Adipocyte (in vitro differentiated cells): ENCODE measurements at places on chromosomes 2 and 18.
A peak's percentile ranks its signal among the peaks of the same experiment; 100 is the strongest.

DNA sequence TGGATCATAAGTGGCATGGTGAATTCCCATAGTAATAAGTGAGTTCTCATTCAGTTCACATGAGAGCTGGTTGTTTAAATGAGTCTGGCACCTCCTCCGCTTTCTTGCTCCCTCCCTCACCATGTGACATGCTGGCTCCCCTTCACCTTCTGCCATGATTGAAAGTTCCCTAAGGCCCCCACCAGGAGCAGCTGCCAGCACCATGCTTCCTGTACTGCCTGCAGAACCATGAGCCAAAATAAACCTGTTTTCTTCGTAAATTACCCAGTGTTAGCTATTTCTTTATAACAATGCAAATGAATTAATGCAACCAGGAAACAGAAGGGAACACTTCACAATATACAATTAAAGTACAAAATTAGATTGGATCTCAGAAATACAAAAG, 257.0 kb downstream of the MREG start:
- DNase-seq: no peak

- peak; percentile 7 for DNase-seq
Observed at GRCh38 chr2:234137400-234138014, 87.0 kb downstream of the SPP2 start.

DNA sequence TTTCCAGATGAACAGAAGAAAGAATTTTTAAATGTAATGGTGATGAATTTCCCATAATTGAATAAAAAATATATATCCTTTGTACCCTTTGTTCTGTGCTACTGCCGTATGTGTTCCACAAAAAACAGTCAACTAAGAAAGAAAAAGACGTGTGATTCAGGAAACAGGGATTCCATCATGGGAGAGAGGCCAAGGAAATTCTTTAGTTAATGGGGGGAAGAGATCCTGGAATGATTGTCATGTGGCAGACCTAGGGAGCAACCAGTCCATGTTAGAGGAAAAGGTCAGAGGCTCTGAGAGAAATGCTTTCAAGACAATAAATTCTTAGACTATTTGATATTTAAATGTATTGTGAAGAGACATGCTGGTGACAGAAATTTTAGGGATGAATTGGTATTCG, 76.6 kb downstream of the CPO start:
- no peak for DNase-seq

DNA sequence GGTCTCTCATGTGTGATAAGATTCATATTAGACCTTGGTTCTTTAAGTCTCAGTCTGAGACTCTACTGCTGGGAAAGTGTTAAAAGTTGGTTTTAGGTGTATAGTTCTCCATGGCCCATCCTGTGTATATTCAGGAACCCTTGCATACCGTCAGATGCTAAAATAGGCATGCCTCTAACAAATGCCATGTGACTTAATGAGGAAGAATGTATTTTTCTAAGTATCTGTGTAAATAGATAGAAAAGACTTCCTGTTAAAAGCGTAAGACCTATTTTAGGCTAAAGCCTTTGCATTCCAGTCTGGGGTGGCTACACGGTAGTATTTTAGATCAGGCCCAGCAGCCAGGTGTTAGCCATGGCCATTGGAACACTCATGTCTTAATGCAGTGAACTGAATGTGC, 73.3 kb downstream of the RHBDD1 start:
- no peak for DNase-seq

DNA sequence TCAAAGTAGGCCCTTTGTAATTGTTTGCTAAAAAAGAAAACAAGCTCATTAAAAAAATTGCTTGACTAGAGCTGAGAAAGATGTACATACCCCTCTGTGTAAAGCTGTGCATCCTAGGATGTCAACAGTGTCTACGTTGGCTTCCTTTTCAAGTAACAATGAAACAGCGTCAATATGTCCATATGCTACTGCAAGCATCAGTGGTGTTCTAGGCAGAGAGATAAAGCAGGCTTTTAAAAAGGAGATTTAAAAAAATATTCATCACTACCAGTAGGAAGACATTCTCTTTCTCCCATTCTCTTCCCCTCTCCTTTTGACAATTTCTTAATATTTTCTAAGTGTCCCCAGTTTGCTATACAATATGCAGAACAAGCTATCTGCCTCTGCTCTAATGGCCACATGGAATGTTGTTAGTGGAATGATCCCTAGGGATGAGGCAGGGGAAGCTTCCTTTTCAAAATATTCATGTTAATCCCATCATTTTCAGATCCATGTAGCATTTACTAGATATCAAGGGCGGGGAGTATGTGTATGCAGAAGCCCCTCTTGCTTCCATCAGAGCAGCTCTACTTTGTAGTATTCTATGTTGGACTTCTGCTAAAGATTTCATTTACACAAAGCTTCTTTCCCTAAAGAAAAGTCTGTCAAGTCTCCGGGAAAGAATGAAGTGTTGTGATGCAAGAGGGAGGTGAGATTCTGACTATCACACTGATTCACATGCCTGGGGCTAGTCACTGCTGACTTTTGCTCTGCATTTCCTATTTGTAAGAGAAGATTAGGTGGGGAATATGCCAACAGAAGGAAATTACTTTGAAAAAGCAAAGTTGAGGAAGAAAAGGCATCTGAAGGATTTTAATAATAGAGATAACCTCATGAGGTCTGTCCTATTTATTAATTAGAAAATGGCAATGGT, 81.5 kb upstream of the PGAP1 start:
- DNase-seq: peak; percentile 72

- no peak for DNase-seq
Observed at GRCh38 chr2:185373229-185373628, 365.4 kb upstream of the FSIP2 start.

- DNase-seq: peak; percentile 0
Observed at GRCh38 chr2:4992226-4992625, 700.0 kb upstream of the SOX11 start.
